ENCODE measurements at places on chromosomes 6 and 20. TPM values are rescaled to one million over a fixed set of nuclear protein-coding genes. Genes with fewer than 3 reads are reported as not detected.

DNA sequence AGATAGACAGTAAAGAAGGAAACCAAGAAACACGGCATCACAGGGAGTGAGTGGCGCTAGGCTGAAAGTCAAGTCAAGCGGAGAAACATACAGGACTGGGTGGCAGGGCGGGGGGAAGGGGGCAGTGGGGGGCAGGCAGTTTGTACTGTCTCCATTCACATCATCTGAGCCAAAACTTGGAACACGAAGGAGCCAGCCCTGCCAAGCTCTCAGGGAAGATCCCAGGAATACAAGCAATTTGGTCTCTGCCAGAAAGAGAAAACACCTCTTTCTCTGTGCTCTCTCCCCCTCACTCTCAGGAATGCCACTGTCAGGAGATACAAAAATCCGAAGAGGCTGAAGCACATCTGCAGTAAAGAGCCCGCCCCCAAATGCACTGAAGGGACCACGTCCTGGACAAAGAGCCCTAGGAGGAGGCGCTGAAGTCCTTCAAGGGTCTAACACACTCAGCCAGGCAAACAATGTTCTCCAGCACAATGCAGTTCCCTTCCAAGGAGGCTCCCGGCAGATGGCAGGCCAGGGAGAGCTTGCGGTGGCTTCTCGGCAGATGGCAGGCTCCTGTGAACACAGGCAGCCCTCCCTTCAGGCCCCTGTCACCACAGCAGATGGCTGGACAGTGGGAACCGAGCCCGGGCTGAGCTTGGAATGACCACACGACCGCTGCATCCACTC is 90.0 kb downstream of the ATP9A start:
- H3K27me3 ChIP-seq = no peaks in the 10 kb centered on the region
- no peaks in the 10 kb centered on the region for H3K4me1 ChIP-seq
- no peaks in the 10 kb centered on the region for H3K36me3 ChIP-seq
- DNase-seq = no peak
- no peak overlapping the region for H3K4me3 ChIP-seq

- H3K36me3 ChIP-seq = no peaks in the 10 kb centered on the region
- no peak for DNase-seq
- H3K27ac ChIP-seq = no peak overlapping the region
- H3K27me3 ChIP-seq = no peaks in the 10 kb centered on the region
- H3K4me1 ChIP-seq = no peaks in the 10 kb centered on the region
Measured at GRCh38 chr20:14664101-14664500, 326.7 kb upstream of the FLRT3 start.

DNA sequence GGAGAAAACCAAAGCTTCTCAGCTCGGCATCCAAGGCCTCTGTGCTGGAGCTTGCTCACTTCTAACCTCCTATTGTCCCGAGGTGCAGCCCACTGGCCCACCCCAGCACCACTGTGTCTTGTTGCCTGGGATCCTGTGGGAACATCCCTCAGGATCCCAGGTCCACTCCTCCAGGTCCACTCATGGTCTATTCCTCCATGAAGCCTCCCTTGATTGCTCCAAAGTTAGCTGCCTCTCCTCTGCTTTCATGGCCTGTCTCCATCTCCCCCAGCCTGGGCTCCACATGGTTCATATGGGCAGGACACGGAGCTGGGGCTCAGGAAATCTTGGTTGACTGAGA is 13.9 kb downstream of the SLA2 start:
- H3K4me1 ChIP-seq = no peaks in the 10 kb centered on the region
- no peak for DNase-seq

- DNase-seq = no peak
- peaks cover 18% of the 10 kb centered on the region for H3K27me3 ChIP-seq
- H3K36me3 ChIP-seq = no peaks in the 10 kb centered on the region
- no peak overlapping the region for H3K27ac ChIP-seq
- peak overlapping the region; percentile 62 for H3K4me3 ChIP-seq
Measured at GRCh38 chr6:90294989-90295853, 1.4 kb downstream of the BACH2 start.

DNA sequence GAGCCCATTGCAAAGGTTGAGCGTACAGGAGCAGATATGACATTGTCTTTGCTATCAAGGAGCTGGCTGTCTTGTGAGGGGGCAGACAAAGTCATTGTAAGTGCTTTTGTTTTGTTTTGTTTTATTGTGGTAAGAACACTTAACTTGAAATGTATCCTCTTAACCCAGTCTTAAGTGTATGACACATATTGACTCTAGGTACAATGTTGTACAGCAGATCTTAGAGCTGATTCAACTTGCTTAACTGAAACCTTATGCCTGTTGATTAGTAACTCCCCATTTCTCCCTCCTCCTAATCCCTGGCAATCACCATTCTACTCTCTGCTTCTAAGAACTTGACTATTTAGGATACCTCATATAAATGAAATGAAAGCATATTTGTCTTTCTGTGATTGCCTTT is 429.0 kb downstream of the BMP2 start:
- no peaks in the 10 kb centered on the region for H3K36me3 ChIP-seq
- H3K4me1 ChIP-seq = no peaks in the 10 kb centered on the region
- DNase-seq = no peak

DNA sequence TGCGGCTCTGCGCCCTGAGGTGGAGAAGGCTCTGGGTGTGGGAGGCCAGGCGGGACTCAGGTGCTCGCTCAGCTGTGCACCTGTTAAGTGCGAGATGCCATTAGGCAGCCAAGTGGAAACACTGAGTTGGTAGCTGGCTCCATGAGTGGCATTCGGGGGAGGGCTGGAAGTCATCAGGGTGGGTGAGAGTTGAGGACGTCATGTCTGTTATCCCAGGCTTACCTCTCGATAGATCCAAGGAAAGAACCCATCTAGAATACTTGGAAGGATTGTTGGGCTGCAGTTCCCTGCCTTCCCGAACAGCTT is 41.3 kb downstream of the TAF8 start:
- DNase-seq = no peak
- no peaks in the 10 kb centered on the region for H3K27me3 ChIP-seq
- no peak overlapping the region for H3K4me3 ChIP-seq
- H3K27ac ChIP-seq = no peak overlapping the region
- H3K4me1 ChIP-seq = 0 out of 2 replicates have a peak, but pooled peaks cover 5% of the 10 kb centered on the region
- no peaks in the 10 kb centered on the region for H3K36me3 ChIP-seq

The MUC21 gene
- not detected for total RNA-seq

The LRRN4 gene
- 0.61 TPM for total RNA-seq

All from H1 (cell line).